Thymus (tissue), 14 donors: ENCODE measurements at places on chromosomes 16 and 17. TPM values are rescaled to one million over a fixed set of nuclear protein-coding genes. Genes with fewer than 3 reads are reported as not detected.

DNA sequence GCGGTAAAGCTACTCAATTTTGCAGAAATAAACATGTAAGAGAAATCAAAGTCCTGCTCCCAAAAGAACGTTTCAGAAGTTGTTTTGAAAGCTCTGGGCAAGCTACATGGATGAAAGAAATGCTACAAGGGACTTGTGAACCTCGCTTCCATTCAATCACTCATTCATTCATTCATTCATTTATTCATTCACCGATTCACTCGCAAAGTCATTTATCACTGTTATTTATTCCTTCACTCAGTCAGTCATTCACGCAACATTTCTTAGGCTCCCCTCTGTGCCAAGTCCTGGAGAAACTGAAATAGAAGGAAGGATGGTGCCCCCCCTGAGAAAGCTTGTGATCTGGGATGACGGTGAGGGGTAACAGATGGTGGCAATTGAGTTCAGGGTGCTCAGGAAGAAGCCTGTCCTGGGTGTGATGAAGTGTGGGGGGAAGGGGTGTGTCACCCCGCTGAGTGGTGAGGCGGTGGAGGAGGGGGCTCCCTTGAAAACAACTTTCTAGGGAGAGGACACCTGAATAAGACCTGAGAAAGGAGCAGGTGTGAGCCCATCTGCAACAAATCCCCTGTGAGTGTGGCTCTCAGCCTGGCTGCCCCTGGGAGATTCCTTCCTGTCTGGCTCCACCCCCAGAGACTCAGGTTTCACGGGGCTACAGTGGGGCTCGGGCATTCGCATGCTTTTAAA is 36.3 kb upstream of the PRSS54 start:
- DNase-seq, result no peak
- H3K27me3 ChIP-seq, result no peaks in the 10 kb centered on the region
- H3K27ac ChIP-seq, result no peak overlapping the region

- no peaks in the 10 kb centered on the region for H3K36me3 ChIP-seq
- DNase-seq, result no peak
- peaks cover 99% of the 10 kb centered on the region for H3K27me3 ChIP-seq
- no peak overlapping the region for H3K4me3 ChIP-seq
- no peak overlapping the region for H3K27ac ChIP-seq
- H3K4me1 ChIP-seq, result no peaks in the 10 kb centered on the region
Observed at GRCh38 chr17:45789874-45790273, 5.8 kb downstream of the CRHR1 start.

- H3K4me3 ChIP-seq, result no peak overlapping the region
- no peak for DNase-seq
- no peaks in the 10 kb centered on the region for H3K27me3 ChIP-seq
- H3K4me1 ChIP-seq, result no peaks in the 10 kb centered on the region
- no peak overlapping the region for H3K27ac ChIP-seq
Observed at GRCh38 chr17:28204751-28205150, 114.2 kb upstream of the TMEM97 start.

DNA sequence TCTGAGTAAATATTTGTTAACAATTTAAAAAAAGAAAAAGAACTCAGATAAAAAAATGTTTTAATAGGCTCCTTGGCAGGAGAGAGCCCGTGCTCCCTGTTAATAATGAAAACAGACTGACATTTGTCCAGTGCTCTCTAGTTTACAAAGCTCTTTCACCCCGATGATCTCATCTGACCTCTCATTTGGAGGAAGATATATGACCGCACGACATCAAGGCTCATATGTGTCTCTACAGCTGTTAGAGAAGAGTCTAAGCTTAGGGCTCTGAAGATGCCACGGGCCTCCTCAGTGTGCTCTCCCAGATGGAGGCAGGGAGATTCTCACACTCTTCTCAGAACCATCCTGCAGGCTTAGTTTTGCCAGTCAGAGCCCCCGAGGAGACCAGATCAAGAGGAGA is 280.8 kb upstream of the IRX5 start:
- no peak overlapping the region for H3K27ac ChIP-seq
- peaks cover 33% of the 10 kb centered on the region for H3K27me3 ChIP-seq
- H3K36me3 ChIP-seq, result no peaks in the 10 kb centered on the region
- H3K4me3 ChIP-seq, result no peak overlapping the region

DNA sequence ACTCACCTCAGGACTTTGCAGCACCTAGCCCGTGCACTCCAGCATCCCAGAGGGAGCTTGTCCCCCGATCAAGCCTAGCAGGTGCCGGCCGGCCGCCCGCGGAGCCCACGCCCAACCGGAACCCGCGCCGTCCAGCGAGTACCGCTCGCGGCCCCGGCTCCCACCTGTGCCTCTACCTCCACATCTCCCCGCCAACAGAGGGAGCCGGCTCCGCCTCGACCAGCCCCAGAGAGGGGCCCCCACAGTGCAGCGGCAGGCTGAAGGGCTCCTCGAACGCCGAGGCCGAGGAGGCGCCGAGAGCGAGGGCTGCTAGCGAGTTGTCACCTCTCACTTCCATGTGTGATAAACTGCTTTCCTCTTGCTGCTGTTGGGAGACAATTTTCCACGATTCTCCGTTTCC is 41.1 kb upstream of the DHRS7B start:
- no peak for DNase-seq
- H3K27ac ChIP-seq, result no peak overlapping the region
- no peak overlapping the region for H3K4me3 ChIP-seq
- no peaks in the 10 kb centered on the region for H3K4me1 ChIP-seq
- no peaks in the 10 kb centered on the region for H3K27me3 ChIP-seq

DNA sequence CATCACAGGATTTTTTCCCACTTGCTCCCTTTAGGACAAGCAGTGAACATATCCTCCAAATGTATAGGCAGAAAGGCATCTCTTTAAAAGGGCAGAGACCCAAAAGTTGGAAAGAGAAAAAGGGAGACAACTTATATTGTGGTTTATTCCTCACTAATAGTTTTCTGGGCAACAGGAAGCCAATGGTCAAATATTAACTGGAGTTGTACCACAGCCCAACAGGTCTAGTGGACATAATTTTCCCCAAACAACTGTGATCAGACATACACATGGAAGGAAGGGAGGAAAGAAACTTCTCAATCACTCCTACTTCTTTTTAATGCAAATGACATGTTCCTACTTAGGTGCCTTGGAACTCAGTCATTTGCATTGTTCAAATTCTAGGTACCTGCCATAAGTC is 78.4 kb downstream of the SOX9 start:
- H3K4me3 ChIP-seq, result no peak overlapping the region
- H3K27me3 ChIP-seq, result no peaks in the 10 kb centered on the region
- no peaks in the 10 kb centered on the region for H3K36me3 ChIP-seq
- no peaks in the 10 kb centered on the region for H3K4me1 ChIP-seq

DNA sequence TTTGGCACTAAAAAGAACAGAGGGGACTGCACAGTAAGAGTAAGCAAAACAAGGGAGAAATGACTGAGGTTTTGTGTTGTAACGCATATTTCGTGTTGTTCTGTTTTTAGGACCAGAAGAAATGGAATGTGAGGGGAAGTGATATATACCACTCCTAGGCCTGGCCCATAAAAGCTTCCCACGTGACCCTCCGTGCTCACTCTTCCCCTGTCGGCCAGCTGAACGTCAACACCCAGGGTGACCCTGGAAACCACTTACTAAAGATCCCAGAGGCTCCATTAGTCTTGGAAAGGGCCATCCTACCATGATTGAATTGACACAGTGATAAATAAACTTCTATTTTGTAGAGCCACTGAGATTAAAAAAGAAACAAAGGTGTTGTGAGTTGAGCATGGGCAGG is 79.8 kb downstream of the HELZ start:
- H3K27me3 ChIP-seq, result no peaks in the 10 kb centered on the region
- DNase-seq, result no peak
- H3K4me1 ChIP-seq, result peaks cover 2% of the 10 kb centered on the region

GRCh38 chr17:76996741-76997694 is 128.8 kb downstream of the MGAT5B start:
- H3K27me3 ChIP-seq, result no peaks in the 10 kb centered on the region
- peak; percentile 77 for DNase-seq
- peak overlapping the region; percentile 91 for H3K27ac ChIP-seq
- H3K4me3 ChIP-seq, result peak overlapping the region; percentile 64

GRCh38 chr17:67995570-67996263 is 552 bp downstream of the C17orf58 start:
- no peak for DNase-seq
- peaks cover 7% of the 10 kb centered on the region for H3K4me1 ChIP-seq
- no peaks in the 10 kb centered on the region for H3K36me3 ChIP-seq
- peaks cover 70% of the 10 kb centered on the region for H3K27me3 ChIP-seq
- H3K27ac ChIP-seq, result no peak overlapping the region

DNA sequence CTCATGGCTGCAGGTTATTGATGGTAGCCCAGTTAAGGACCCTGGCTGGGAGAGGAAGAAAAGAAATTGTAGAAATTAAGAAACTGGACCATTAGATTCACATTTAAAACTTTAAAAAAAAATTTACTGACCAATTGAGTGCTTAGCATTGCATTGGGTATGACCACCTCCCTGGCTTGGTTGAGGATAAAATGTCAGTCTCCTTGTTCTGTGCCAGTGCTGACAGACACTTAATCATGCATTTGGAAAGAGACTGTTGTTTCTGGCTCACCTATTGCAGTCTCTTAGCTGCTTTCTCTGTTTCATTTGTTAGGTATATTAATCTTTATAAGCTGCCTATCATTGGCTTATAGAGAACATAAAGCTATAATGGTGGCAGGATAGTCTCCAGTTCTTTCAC is 1.7 kb downstream of the MYH1 start:
- no peak for DNase-seq
- H3K4me1 ChIP-seq, result no peaks in the 10 kb centered on the region
- no peaks in the 10 kb centered on the region for H3K27me3 ChIP-seq
- no peaks in the 10 kb centered on the region for H3K36me3 ChIP-seq
- H3K4me3 ChIP-seq, result no peak overlapping the region

The SLC13A2 gene
- total RNA-seq, result not detected

The CCL2 gene
- 46.1 TPM for total RNA-seq

The CES5A gene
- total RNA-seq, result 0.09 TPM
